ENCODE measurements at places on chromosomes 6 and 20.
A peak's percentile ranks its signal among the peaks of the same experiment; 100 is the strongest.

- no peak for DNase-seq
These were observed 29.4 kb downstream of the NCOA5 start for GRCh38 chr20:46060301-46060881.

- DNase-seq = no peak
These were observed 45.0 kb upstream of the INSM1 start for GRCh38 chr20:20322912-20323311.

GRCh38 chr6:4560221-4561077 lies 215.8 kb upstream of the CDYL start:
- DNase-seq = no peak

- DNase-seq = no peak
These were observed 15.7 kb downstream of the BPIFA1 start for GRCh38 chr20:33251496-33251895.

DNA sequence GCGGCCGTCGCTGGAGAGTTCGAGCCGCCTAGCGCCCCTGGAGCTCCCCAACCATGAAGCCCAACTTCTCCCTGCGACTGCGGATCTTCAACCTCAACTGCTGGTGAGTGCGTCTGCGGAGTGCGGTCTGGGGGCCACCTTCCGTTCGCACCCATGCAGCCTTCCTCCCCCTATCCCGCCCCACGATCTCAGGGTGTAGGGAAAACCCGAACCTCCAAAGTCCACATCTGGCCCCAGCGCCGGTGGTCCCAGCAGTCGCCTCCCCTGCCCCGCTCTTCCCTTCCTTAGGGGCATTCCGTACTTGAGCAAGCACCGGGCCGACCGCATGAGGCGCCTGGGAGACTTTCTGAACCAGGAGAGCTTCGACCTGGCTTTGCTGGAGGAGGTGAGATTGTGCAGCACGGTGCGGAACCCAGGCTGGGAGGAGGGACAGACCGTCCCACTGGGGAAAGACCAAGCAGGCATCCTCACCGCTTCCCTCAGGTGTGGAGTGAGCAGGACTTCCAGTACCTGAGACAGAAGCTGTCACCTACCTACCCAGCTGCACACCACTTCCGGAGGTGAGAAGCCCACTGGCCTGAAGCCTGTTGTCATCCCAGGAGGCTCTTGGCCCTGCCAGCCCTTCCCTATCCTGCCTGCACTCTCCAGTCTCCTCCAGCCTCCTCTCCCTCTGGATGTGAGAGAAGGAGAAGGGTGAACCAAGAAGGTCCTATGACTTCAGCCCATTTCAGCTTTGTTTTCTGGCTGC lies 719 bp downstream of the SMPD2 start:
- no peak for DNase-seq

DNA sequence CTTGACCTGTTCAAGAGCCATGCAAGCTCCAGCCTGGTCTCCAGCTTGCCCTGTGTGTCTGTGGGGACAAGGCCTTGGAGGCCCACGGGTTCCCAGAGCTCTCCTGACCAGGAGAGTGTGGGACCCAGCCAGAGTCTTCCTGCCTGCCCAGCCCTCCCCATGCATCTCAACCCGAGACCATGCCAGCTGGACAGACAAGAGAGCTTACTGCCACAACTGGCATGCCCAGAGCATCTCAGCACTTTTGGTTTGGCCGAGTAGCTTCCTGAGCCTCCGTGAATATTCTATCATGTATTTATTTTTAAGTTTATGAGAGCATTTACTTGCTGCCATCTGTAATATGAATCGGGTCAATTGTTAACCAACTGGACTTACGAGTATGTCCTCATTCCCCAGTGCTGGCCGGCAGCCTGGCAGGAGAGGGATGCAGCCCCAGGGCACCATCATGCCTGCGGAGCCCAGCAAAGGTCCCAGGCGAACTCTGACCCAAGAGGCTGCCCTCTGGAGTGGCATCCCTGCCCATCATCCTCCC lies 14.9 kb downstream of the IP6K3 start:
- no peak for DNase-seq

GRCh38 chr6:112305795-112306564 lies 41.1 kb upstream of the RFPL4B start:
- DNase-seq = no peak

DNA sequence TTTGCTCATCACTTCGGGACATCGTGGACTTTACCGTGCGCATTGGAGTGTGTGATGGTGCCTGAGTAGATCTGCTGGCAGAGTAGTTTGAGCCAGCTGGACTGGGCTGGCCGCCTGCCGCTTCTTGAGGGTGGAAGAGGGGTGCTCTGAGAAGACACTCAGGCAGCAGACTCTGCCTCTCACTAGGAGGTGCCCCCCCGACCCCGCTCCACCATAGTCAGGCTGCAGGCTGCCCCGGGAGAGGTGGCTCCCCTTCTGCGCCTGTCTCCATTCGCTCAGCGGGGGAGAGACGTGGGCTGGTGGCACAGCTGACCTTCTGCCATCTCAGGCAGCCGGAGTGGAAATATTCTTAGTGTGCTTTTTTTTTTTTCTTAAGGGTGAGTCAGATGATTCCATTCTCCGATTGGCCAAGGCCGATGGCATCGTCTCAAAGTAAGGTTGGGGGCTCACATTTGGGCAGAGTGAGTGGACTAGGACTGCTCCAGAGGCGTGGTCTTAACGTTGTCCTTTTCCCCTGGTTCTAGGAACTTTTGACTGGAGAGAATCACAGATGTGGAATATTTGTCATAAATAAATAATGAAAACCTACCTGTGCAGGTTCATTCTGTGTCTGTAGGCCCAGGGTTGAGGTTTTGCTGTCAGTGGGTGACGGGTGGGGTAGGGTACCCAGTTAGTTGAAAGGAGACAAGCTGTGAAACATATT lies 1.2 kb downstream of the RPS21 start:
- DNase-seq = no peak

DNA sequence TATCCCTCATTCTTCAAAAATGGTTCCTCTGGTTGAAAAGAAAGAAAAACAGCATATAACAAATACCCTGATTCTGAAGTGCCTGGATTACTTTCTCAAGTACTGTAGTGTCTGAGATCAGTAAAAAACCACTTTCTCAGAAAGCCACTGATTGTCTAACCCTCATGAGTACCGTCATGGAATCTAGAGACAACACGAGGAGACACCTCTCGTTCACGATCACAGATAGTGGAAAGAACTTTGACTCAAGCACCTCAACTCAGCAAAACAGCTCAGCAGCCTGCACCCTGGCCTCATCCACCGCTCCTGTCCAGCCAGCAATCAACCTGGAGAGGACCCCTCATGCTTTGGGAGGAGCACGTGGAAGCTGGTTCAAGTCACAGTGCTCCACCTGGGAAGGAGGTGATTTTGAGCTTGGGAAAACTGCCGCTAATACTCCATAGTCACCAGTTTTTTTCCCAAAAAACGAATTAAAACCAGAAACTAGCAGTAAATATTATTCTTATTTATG lies 1.0 kb downstream of the SCML4 start:
- peak; percentile 33 for DNase-seq

DNA sequence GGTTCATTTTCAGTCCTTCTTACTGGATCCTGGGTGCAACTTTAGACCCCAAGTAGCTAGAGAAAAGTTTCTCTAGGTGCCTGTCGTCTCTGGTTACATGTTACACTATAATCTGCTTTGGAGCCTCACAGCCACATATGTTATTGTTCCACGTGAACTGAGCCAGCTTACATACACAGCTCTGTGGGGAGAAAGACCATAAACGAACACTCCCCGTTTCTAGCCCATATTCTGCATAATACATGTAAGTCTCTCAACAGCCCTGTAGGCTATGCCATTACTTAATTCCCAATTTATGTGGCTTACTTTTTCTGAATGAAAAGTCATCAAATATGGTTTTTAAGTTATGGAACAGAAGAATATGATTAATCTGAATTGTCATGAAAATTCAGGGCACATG lies 233.8 kb downstream of the BCKDHB start:
- DNase-seq = no peak

DNA sequence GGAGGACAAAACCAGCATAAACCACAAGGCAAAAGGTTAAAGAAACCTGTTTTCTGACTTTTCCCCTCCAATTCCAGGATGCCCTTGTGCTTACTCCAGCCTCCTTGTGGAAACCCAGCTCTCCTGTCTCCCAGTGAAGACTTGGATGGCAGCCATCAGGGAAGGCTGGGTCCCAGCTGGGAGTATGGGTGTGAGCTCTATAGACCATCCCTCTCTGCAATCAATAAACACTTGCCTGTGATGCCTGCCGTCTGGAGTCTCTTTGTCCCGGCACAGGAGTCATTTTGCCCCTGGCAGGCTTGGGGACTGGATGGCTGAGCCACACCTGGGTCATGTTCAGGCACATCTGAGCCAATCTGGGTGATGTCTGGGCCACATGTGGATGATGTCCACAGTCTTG lies 26.6 kb downstream of the BPIFB1 start:
- DNase-seq = no peak

DNA sequence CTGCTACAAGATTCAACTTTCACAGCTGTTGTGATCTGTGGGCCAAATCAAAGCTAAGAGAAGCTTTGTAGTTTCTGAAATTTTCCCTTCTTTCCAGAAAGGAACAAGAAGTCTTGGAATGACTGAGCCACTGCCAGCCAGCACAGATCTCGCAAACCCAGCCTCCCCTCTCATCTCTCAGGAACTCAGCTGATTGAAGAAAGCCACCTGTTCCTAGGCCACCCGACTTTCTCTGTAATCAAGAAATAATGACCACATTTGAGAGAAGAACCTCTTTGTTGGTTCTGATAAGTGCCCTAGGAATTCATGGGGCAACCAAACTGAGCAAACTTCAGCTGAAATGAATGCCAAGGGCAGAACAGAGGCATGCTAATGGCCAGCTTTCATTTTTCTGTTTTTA lies 61.7 kb downstream of the HDGFL1 start:
- DNase-seq = no peak

GRCh38 chr20:59495894-59496510 lies 108.3 kb upstream of the PHACTR3 start:
- DNase-seq = peak; percentile 17

- no peak for DNase-seq
These were observed 520.5 kb upstream of the ADGRB3 start for GRCh38 chr6:68114463-68115047.

GRCh38 chr6:149176971-149177667 lies 140.4 kb upstream of the TAB2 start:
- DNase-seq = no peak

- no peak for DNase-seq
These were observed 137.0 kb upstream of the HEY2 start for GRCh38 chr6:125612345-125612846.

Data from stimulated activated CD8-positive, alpha-beta memory T cell treated with anti-CD3 and anti-CD28 coated beads, Interleukin-7, amount 100 ng/mL, for 1 hour (primary cell).